ENCODE measurements at places on chromosomes 2 and 18. TPM values are rescaled to one million over a fixed set of nuclear protein-coding genes. Genes with fewer than 3 reads are reported as not detected.

DNA sequence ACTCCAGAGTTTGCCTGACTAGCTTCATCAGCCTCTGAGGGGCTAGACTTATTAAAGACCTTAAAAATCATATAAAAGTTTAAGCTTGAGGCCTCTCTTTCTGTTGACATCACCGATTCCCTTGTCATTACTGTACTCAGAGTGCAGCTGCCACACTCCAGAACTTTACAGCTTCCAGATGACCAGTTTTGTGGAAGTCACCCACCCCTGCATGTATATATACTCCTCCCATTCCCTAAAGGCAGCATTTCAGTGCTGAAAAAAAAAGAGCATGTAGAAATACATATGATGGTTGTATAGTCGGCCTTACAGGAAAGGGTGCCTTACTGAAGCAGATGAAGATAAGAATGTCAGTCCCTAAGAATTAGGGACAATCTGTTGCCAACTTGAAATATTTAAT lies 117.3 kb downstream of the FEZ2 start:
- H3K27ac ChIP-seq = no peak overlapping the region
- peaks cover 36% of the 10 kb centered on the region for H3K36me3 ChIP-seq
- no peaks in the 10 kb centered on the region for H3K27me3 ChIP-seq

The FN1 gene
- 0.50 TPM for total RNA-seq

DNA sequence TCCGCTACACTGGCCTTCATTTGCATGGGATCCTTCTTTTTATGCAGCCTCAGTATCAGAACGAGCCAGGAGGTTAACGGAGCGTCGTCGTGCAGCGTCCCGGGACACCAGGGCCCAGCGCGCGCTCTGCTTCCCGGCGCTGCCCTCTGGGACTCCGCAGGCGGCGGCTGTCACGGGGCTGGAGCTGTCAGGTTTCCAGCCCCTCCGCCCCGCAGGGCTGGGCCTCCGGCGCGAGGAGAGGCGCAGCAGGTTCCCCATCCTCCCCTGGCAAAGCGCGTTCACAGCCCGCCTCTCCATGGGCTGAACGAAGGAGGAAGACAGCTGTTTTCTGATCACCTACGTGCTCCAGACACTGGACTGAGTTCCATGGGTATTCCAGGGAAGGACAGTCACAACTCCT lies 12.5 kb upstream of the PAX8 start:
- no peaks in the 10 kb centered on the region for H3K36me3 ChIP-seq
- DNase-seq = no peak
- peaks cover 8% of the 10 kb centered on the region for H3K27me3 ChIP-seq
- H3K4me1 ChIP-seq = no peaks in the 10 kb centered on the region
- no peak overlapping the region for H3K27ac ChIP-seq
- H3K4me3 ChIP-seq = no peak overlapping the region

The CDK15 gene
- total RNA-seq = not detected

DNA sequence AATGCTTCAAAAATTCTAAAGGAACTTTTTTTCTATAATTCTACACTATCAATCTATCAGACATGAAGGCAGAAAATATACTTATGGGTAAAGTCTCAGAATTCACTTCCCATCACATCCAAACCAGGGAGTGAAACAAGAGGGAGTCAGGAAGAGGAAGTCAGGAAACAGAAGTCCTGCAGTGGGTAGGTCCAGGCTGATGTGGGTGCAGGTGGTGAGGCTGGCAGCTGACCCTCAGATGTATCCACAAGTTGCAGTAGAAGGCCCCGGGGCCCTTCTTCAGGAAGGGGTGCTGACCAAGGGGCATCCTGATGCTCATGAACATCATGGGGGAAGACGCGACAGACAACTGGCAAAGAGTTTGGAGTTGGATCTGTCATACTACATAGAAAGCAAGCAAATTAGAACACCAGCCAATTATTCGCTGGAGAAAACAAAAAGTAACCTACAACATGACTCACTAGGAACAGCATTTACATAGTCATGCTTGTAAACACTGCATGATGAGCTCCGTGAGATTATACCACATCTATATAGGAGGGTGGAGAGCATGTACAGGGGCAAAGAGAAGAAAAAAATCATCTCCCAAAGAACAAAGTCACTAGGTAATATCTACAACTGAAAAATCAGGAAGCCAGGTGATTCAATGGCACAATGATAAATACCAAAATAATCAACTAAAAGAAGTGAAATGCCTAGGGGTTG lies 4.2 kb downstream of the UXS1 start:
- no peaks in the 10 kb centered on the region for H3K27me3 ChIP-seq
- no peak overlapping the region for H3K27ac ChIP-seq
- H3K36me3 ChIP-seq = peaks cover 21% of the 10 kb centered on the region
- H3K4me3 ChIP-seq = no peak overlapping the region
- peaks cover 61% of the 10 kb centered on the region for H3K4me1 ChIP-seq
- no peak for DNase-seq

The ERICH2 gene
- not detected for total RNA-seq

- H3K27ac ChIP-seq = peak within 1 kb of the TSS; percentile 91
- DNase-seq = peak; percentile 88
- H3K36me3 ChIP-seq = peaks cover 11% of the 10 kb centered on the region
- H3K27me3 ChIP-seq = no peaks in the 10 kb centered on the region
- peaks cover 33% of the 10 kb centered on the region for H3K4me1 ChIP-seq
These were observed at the start of gene HDHD2 for GRCh38 chr18:47150029-47150823. Gene HDHD2 (minus strand): TSS chr18:47150500. CDS start chr18:47136439, 14,061 bp downstream.

DNA sequence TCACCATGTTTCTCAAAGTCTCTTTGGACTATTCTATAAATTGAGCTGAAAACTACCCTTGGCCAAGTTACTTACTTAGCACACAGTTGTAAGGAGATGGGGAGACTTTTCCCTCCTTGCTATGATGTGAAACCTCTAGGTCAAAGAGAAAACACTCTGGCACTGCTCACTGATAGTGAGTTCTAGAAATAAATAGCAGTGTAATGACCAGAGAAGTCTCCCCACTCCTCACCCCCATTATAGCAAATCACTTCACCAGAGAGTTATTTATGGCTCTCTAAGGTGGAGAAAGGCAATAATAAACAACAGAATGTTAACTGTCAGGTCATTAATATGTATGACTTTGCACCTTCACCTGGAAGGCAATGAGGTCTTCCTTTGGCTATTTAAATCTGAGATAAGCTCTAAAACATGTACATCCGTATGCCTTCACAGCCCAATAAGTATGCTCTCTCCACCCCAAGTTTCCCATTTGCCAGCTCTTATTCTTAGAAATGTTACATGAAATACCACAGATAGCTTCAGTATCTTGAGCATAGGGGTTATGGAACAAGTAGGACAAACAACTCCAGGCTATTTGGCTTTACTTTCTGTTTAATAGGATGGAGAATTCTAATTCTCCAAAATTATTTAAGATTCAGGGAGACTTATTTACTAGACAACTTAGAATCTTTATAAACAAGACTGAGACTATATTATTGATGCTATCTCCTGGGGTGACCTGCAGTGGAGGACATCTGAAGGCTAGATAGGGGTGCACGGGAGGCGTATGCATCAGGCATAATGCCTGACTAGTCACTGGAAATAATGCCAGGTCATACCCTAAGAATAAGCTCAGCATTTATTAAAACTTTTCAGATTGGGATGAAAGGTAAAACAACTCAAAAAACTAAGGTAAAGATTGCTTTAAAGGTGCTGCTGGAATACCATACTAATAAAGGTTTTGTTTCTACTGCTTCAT lies 65.3 kb upstream of the DTNB start:
- no peak for DNase-seq
- H3K4me1 ChIP-seq = peaks cover 5% of the 10 kb centered on the region
- H3K36me3 ChIP-seq = peaks cover 15% of the 10 kb centered on the region
- no peak overlapping the region for H3K4me3 ChIP-seq

GRCh38 chr2:20511130-20511529 lies 64.3 kb downstream of the RHOB start:
- no peak overlapping the region for H3K27ac ChIP-seq
- no peaks in the 10 kb centered on the region for H3K36me3 ChIP-seq
- H3K4me1 ChIP-seq = peaks cover 10% of the 10 kb centered on the region
- peaks cover 2% of the 10 kb centered on the region for H3K27me3 ChIP-seq

- no peak overlapping the region for H3K27ac ChIP-seq
- no peaks in the 10 kb centered on the region for H3K4me1 ChIP-seq
- H3K27me3 ChIP-seq = no peaks in the 10 kb centered on the region
- H3K36me3 ChIP-seq = no peaks in the 10 kb centered on the region
These were observed 185.5 kb downstream of the CCDC85A start for GRCh38 chr2:56369316-56369715.

DNA sequence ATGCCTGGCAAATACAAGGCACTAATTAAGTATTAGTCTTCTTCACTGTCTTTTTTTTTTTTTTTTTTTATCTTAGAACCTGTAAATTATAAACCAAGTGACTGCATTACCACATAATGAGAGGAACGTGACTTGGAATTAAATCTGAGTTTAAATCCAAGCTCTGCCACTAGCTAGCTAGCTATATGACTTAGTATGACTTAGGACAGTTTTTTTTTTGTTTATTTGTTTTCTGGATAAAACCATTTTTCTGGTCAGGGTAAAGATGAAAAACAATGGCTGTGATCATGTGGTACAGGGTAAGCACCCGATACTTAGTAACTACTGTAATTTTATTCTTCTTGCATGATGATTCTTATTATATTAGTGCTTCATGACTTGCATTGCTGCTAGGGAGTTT lies 191.8 kb upstream of the LRRTM1 start:
- H3K27ac ChIP-seq = no peak overlapping the region
- no peaks in the 10 kb centered on the region for H3K27me3 ChIP-seq
- no peak overlapping the region for H3K4me3 ChIP-seq
- no peaks in the 10 kb centered on the region for H3K4me1 ChIP-seq
- no peak for DNase-seq

The DNAJC5G gene
- total RNA-seq = not detected

DNA sequence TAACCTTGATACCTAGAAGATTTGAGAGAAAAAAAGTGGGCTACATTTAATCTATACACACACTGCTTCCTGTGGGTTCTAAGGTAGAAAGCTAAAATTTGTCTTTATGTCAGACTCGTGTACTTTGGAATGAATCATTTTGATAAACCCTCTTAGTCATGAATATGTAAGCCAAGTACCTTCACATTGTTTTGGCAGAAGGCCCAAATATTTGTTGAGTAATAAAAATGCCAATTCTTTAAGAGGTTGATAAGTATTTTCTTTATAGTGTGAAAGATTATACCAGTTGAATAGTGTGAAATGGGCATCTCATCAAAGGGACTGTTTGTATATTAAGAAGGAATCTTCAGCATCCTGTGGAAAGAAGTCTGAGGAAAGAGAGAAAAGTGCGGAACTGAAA lies 1464.7 kb upstream of the ZEB2 start:
- H3K27me3 ChIP-seq = no peaks in the 10 kb centered on the region
- no peaks in the 10 kb centered on the region for H3K36me3 ChIP-seq
- no peak overlapping the region for H3K27ac ChIP-seq
- no peak overlapping the region for H3K4me3 ChIP-seq
- no peaks in the 10 kb centered on the region for H3K4me1 ChIP-seq

DNA sequence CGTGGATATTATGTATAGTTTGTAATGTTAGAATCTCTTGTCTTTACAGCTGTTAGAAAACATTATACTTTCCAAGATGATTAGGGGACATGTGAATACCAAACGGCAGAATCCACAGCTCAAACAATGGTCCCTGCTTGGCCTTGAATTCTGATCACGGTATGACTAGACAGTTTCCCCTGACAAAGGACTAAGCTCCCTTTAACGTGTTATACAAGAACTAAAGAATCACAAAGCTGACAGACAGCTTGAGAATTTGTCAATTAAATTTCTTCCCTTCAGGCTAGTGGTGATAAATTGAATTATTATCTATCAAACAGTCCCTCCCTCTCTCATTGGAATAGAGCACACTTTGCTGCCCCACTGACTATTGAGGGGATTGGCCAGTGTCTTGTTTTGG lies 359.2 kb upstream of the ID2 start:
- H3K27ac ChIP-seq = no peak overlapping the region
- no peak overlapping the region for H3K4me3 ChIP-seq
- peaks cover 30% of the 10 kb centered on the region for H3K4me1 ChIP-seq

GRCh38 chr2:150513647-150514046 lies 26.2 kb upstream of the RND3 start:
- no peak overlapping the region for H3K4me3 ChIP-seq
- no peaks in the 10 kb centered on the region for H3K4me1 ChIP-seq
- no peak overlapping the region for H3K27ac ChIP-seq
- DNase-seq = no peak

The TEX51 gene
- total RNA-seq = not detected

DNA sequence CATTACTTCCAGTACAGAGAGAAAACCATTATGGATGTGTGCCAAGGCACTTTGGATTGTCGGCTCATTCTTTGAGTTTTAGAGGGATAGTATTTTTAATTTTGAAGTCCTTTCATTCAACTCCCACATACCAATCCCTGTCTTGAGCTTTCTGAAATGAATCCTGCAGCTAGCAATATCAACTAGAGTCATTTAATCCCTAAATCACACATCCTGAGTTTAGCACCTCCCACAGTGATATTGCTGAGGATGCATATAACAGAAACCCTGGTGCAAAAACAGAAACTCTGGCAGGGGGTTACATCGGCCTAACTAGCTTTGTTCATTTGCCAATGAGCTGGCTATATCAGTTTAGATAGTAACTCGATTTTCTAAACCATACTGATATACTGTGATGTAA lies 427.3 kb downstream of the LRP1B start:
- DNase-seq = no peak
- no peak overlapping the region for H3K4me3 ChIP-seq
- no peaks in the 10 kb centered on the region for H3K36me3 ChIP-seq
- H3K27me3 ChIP-seq = no peaks in the 10 kb centered on the region
- no peak overlapping the region for H3K27ac ChIP-seq

DNA sequence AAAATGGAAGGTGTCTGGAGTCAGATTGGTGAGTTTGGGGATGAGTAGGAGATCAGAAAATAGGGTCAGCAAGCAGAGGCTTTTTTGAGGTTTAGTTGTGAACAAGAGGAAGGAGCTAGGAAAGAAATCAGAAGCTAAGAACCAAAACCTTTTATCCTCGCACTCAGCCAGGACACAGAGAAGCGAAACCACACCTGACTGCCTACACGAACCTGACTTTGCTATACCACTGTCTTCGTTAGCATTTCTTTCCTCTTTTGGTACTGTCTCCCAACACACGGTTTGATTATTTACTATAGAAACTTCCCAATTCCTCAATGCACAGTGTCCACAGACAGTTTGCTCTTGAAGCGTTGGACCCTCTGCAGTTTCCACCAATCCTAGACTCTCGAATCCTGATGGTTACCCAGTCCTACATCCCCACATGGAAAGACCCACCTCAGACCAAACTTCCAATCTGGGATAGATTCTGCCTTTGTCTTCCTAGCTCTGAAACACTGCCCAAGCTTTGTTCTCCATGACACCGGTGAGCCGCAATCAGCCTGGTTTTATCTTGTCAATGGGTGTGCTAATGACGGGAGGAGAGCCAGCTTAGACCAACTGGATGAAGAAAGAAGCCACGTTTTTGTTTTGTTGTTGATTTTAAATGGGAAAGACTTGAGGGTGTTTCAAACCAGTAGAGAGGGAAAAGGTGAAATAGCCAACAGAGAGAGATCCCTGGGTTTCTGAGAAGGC lies 137.4 kb downstream of the CABLES1 start:
- no peak for DNase-seq
- no peak overlapping the region for H3K4me3 ChIP-seq
- peaks cover 7% of the 10 kb centered on the region for H3K4me1 ChIP-seq

The FKBP1B gene
- total RNA-seq = 3.7 TPM

The PROKR1 gene
- total RNA-seq = not detected

The CNDP1 gene
- not detected for total RNA-seq

GRCh38 chr2:179449010-179449409 lies 184.4 kb upstream of the SESTD1 start:
- H3K27me3 ChIP-seq = peaks cover 4% of the 10 kb centered on the region
- no peaks in the 10 kb centered on the region for H3K4me1 ChIP-seq
- no peak overlapping the region for H3K4me3 ChIP-seq
- no peak overlapping the region for H3K27ac ChIP-seq
- no peak for DNase-seq

Measured in activated CD4-positive, alpha-beta memory T cell treated with anti-CD3 and anti-CD28 coated beads for 36 hours (primary cell).